ENCODE measurements at places on chromosomes 2 and 18. TPM values are rescaled to one million over a fixed set of nuclear protein-coding genes. Genes with fewer than 3 reads are reported as not detected.
A peak's percentile ranks its signal among the peaks of the same experiment; 100 is the strongest.

CCDC102B gene
- total RNA-seq = 25.1 TPM

CNTNAP5 gene
- 0.39 TPM for total RNA-seq

DNA sequence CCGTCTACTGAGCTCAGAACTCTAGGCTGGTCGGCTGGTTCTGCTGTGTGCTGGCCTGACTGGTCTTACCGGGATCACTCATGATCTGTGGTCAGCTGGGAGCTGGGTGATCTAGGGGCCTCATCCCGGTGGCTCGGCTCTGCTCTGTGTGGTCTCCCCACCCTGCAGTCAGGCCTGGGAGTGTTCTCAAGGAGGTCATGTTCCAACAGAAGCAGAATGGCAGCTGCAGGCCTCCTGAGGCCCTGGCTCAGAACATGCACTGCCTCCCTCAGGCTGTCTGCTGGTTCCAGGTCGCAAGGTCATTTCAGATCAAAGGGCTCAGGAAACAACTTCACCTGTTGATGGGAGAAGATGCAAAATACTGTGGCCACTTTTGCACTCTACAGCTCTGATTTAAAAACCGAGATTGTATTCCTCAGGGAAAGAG is 81.1 kb upstream of the RFX8 start:
- no peak for DNase-seq
- no peaks in the 10 kb centered on the region for H3K36me3 ChIP-seq
- H3K27ac ChIP-seq = no peak overlapping the region

DNA sequence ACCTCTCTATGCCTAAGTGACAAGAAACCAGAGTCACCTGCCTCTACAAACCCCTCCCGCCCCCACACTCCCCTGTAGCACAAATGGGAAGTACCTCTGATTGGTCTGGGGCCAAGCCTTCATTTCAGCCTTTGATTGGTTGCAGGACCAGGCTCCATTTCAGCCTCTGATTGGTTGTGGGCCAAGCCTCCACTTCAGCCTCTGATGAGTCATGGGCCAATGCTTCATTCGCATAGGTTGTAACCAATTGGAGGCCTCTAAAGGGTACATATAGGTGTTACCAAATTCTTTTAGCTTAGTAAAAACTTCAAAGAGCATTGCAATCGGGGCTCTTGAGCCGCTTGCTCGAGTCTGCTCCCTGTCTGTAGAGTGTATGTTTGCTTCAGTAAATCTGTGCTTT is 25.0 kb downstream of the CCDC102B start:
- H3K4me1 ChIP-seq = no peaks in the 10 kb centered on the region
- peak; percentile 60 for DNase-seq
- no peaks in the 10 kb centered on the region for H3K27me3 ChIP-seq
- no peaks in the 10 kb centered on the region for H3K36me3 ChIP-seq

DNA sequence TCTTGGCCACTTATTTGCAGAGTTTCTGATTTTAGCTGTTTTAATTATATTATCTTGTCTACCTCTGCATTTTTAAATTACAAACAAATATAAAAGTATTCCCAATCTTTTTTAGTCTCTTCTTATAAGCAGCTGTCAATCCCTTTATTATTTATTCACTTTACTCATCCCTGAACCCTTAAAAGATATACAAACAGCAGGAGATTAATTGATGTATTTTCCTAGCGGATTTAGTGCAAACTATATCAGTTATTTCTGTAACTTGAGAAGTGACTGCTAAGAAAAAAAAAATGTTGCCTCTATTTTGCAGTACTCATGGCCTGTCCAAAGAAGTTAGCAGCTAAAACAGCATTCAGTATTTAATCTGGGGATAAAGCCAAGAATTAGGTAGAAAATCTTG is 42.1 kb upstream of the GCFC2 start:
- H3K27ac ChIP-seq = no peak overlapping the region
- no peaks in the 10 kb centered on the region for H3K27me3 ChIP-seq
- DNase-seq = no peak
- H3K36me3 ChIP-seq = no peaks in the 10 kb centered on the region

GRCh38 chr2:101256316-101256715 is 3.6 kb downstream of the CNOT11 start:
- H3K27me3 ChIP-seq = no peaks in the 10 kb centered on the region
- H3K36me3 ChIP-seq = no peaks in the 10 kb centered on the region
- no peak overlapping the region for H3K4me3 ChIP-seq
- peaks cover 9% of the 10 kb centered on the region for H3K4me1 ChIP-seq
- H3K27ac ChIP-seq = no peak overlapping the region
- no peak for DNase-seq

Data from testis (tissue), 5 donors.